DMS53 (cell line): ENCODE measurements at places on chromosomes 12 and 14.

DNA sequence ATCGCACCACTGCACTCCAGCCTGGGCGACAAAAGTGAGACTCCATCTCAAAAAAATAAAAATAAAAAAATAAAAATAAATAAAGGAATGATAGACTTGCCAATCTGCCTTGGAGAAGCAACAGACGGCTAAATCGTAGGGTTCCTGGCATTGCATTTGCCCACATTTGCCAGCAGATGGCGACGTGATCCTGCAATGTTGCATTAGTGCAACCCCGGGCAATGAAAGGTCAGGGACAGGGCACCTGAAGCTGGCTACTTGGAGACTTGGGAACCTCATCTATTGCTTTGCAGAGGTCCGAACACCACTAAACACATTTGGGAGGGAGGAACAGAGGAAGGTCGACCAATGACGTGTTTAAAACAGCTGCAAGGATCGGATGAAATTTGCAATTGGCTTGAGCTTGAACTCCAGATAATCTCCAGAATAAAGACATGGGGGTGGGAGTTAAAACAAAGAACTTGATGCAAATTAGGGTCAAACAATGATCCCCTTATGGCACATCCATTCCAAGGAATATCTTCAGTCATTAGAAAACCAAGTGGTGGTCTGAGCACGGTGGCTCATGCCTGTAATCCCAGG lies 34.6 kb downstream of the SPRING1 start:
- peak; percentile 88 for DNase-seq

DNA sequence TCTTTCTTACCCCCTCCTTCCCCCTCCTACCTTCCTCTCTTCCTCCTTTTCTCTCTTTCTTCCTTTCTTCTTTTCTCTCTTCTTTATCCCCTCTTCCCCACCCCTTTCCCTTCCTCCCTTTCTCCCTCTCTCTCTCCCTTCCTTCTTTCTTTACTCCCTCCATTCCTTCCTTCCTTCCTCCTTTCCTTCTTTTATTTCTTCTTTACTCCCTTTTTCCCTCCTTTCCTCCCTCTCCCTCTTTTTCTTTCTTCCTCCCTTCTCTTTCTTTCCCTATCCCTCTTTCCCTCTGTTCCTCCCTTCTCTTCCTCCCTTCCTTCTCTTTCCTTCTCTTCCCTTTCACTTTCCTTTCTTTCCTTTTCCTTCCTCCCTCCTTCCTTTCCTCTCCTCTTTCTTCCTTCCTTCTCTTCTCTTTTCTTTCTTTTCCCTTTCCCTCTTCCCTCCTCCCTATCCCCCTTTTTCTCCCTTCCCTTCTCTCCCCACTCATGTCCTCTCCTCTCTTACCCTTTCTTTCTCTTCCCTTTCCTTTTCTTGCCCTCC lies 302.3 kb upstream of the TBX3 start:
- no peak for DNase-seq

DNA sequence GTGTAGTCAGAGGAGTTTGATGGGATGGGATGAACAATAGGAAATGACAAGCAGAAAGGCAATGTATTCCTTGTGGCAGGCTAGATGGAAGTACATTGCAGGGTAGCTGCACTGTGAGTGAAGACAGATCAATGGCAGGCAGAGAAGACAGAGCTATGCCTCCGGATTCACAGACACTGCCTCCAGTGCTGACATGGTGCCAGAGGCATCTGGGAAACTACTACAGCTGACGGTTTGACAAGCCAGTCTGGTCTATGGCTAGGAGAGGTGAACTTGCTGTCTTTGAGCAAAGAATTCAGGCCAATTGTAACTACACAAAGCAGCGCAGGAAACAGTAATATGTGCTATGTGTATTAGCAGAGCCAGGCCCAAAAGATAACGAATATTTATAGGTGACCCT lies 193.5 kb downstream of the DIO2 start:
- DNase-seq: no peak

- peak; percentile 91 for DNase-seq
These were observed 604 bp downstream of the EEA1 start for GRCh38 chr12:92928421-92928961.

GRCh38 chr14:103846543-103847450 lies 578 bp downstream of the PPP1R13B start:
- DNase-seq: peak; percentile 79

DNA sequence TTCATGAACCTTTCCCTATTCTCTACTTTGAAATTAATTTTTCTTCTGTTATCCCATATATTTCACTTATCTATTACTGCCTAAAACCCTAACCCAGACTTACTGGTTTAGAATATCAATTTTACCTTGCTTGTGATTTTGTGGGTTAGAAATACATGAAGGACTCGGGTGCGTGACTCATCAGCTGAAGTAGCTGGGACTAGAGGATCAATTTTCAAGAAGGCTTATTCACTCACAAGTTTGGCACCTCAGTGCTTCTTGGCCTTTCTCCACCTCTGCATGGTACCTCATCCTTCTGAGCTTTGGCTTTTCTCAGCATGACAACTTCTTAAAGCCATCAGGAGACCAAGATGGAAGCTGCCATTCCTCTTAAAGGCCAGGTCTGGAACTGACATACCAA lies 57.8 kb downstream of the TMEM117 start:
- DNase-seq: peak; percentile 38

DNA sequence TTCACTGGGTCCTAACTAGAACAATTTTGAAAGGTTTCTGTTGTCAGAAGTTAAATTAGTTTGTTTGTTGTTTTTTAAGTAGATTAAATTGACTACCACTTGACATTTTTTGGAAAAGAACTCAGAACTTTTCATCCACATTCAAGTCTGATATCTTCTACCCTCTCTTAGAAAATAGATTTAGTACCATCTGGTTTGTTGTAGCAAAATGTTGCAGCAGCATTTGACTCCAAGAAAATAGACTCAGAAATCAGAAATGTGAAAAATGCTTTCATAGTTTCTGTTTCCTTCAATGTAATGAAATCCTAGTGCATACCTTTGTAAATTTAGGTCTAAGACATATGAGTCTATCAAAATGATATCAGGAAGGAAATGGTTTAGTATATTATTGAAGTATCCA lies 256.3 kb upstream of the CLEC14A start:
- DNase-seq: no peak

DNA sequence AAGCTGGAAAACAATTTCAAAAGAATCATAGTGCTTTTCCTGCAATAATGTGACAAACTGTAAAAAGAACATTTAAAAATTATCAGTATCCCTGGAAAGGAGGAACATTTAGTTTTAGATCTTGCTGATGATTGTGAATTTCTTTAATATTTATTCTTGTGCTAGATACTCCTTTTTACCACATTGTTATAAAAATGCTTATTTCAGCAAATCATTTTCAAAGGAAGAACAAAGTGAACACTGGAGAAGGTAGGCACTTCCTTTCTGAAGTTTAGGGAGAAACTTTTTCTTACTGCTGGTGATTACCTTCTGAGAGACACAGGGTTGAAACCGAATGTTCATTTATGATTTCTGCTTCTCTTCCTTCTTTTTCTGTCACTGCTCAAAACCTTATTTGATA lies 45.1 kb upstream of the C12orf75 start:
- DNase-seq: no peak

- peak; percentile 61 for DNase-seq
These were observed 33.4 kb upstream of the SMOC1 start for GRCh38 chr14:69845787-69846186.

DNA sequence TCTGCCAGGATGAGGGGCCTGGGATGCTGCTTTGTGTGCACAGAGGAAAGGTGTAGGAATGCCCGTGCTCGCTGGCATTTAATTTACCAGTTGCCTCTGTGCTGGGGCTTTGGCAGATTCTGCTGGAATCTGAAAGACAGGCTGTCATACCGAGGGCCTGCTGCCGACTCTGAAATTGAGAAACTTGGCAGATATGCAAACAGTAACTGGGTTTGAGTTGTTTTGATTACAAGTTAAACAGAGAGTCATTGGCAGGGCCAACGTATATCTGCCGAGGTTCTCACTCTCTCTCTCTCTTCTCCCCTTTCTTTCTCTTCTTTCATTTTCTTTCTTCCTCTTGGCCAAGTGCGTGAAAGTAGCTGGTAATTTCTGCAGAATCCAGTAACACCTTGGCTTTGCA lies 618.7 kb downstream of the VRK1 start:
- no peak for DNase-seq

DNA sequence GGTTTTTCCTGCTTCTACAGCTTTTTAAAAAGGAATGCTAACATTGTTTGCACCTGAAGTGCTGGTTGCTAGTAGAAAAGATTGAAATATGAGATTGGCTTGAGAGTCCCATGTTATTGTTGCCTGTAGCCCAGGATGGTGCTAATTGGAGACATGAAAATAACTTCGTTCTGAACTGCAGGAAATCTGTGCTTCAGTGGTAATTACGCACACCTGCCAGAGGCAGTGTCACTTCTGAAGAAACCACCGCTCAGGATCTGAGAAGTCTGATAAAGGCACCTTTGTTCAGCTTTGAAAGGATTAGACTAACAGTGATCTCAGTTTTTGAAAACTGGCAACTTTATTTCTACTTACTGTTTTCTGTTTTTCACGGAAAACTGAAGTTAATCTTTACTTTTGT lies 15.5 kb upstream of the ATP6V0A2 start:
- DNase-seq: no peak

GRCh38 chr12:18716236-18716635 lies 21.6 kb downstream of the PLCZ1 start:
- peak; percentile 15 for DNase-seq

- no peak for DNase-seq
These were observed 170.6 kb upstream of the MDGA2 start for GRCh38 chr14:47846008-47846407.

DNA sequence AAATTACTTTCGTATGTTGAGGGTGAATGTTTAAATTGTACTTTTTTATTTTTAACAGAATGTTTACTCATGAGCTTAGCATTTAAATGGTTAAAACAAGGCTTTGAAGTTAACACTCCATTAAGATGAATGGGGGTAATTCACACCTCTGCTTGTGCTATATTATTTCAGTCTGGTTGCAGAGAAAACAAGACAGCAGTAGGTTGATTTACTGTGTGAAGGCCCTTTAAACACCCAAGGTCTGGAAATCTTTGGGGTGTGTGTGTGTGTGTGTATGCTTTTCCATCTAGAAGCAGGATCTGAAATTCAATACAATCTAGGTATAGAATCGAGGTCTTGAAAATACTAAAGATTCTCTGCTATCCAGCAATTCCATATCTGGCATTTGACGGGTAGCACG lies 83.8 kb downstream of the SLC38A6 start:
- no peak for DNase-seq

DNA sequence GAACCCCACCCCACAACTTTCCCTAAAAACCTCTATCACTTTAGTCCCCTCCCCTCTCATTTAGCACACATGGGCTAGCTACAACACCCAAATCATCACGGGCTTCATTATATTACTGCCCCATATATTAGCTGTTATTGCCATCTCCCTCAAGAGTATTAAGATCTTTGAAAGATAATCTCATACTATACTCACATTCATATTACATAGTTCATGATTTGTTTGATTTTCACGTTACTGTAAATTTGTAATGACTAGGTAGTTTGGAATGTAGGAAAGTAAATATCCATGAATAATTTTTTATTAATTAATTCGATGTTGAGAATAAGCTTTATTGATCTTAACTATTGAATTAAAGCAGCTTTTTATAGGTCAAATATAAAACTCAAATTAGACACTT lies 7.9 kb downstream of the DICER1 start:
- no peak for DNase-seq

DNA sequence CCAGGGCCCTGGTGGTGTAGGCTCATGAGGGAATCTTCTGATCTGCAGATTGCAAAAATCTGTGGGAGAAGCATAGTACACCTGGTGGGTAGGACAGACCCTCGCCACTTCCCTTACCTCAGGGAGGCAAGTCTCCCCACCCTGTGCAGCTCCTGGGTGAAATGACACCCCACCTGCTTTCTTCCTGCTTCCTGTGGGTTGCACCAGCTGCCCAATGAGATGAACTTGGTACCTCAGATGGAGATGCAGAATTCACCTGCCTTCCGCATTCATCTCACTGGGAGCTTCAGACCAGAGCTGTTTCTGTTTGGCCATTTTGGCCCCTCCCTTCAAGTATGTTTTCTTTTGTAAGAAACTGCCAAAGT lies 4.7 kb downstream of the CLEC2D start:
- no peak for DNase-seq

GRCh38 chr12:40911676-40912075 lies 219.4 kb downstream of the CNTN1 start:
- no peak for DNase-seq

- no peak for DNase-seq
These were observed 6.1 kb upstream of the MTA1 start for GRCh38 chr14:105413544-105413886.

DNA sequence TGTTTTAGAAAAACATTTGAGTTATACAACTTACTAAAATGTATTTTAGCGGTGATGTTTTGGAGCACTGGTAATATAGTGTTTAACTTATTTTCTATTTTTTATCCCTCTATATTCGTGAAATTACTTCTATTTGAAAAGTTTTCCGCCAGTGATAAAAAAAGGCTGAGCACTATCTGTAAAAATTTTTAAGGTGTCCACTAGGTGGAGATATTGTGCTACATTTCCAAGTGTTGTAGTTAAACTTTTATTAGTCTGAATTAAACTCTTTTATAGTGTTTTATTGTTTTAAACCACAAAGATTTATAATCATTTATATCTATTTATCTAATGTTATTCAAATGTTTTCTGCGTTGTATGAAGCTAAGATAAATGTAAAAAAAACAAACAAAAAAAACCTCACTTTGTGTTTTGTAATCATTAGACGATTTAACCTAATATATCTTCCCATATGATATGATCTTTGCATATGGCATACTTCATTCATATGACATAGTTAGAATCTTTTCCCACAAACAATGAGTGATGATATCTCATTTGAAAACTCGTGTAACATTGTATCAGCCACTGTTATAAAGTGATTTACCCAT lies 11.8 kb downstream of the ALG10B start:
- peak; percentile 58 for DNase-seq

- peak; percentile 60 for DNase-seq
These were observed 93.0 kb upstream of the MGAT4C start for GRCh38 chr12:86349196-86349595.

- peak; percentile 64 for DNase-seq
These were observed 830 bp upstream of the MIS18BP1 start for GRCh38 chr14:45253754-45254310.

DNA sequence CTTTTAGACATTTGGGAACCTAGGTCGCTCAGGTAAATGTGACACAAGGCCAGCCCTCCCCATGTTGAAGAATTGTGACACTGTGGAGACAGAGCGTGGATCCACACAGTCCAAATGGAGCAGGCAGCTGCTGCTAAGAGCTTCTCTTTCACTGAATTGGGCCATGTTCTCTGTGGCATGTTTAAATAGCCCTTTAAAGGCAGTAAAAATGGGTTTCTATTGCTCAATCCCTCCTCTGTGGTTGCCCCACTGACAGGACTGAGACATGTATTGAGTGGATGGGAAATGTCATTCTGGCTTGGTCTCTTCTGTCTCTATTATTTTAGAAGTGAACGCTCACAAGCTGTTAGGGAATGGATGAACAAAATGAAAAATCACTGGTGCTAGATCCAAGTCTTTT lies 84.0 kb upstream of the PRICKLE1 start:
- no peak for DNase-seq
